ENCODE measurements at places on chromosomes 1 and 21.

GRCh38 chr1:100542285-100542684 is 4.3 kb downstream of the GPR88 start:
- DNase-seq: no peak

GRCh38 chr1:2988256-2988655 is 33.0 kb upstream of the ACTRT2 start:
- no peak for DNase-seq

DNA sequence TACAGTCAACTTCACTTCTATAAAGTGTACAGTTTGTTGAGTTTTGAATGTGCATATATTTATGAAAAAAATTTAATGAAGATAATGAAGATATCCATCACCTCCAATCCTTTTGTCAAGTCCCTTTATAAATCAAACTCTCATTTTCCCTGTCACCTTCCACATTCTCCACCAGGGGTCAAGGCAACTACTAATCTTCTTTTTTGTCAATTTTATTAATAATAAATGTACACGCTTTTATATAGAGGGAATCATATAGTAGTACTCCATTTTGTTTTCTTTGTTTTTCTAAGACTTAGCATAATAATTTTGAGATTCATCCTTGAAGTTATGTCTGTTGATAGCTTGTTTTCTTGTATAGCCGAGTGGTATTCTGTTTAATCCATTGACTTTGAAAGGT is 1594.2 kb upstream of the PRMT6 start:
- no peak for DNase-seq

- DNase-seq: no peak
Measured at GRCh38 chr1:204445860-204446412, 34.3 kb upstream of the PPP1R15B start.

DNA sequence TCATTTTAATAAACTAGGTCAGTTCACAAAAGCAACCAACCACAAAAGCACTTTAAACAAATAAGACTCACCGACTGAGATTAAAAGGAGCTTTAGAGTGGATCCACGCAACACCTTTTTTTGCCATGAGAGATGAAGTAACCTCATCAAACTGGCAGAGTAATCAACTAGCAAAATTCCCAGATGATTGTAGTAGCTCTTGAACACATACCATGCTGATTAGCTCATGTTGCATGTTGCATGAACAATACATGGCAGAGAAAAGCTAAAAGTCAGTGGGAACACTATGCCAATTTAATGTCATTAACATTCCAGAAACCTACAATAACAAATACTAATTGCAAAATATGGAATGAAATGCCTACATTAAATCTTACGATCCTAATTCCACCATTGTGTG is 4.1 kb downstream of the WARS2 start:
- DNase-seq: no peak

GRCh38 chr1:56496158-56496557 is 83.2 kb downstream of the PLPP3 start:
- DNase-seq: no peak

GRCh38 chr1:24325587-24326449 is 6.7 kb downstream of the GRHL3 start:
- DNase-seq: no peak

All from tongue (tissue), 3 donors.